Activated T-cell treated with anti-CD3 and anti-CD28 coated beads for 4 hours (primary cell): ENCODE measurements at places on chromosomes 6 and 20.

DNA sequence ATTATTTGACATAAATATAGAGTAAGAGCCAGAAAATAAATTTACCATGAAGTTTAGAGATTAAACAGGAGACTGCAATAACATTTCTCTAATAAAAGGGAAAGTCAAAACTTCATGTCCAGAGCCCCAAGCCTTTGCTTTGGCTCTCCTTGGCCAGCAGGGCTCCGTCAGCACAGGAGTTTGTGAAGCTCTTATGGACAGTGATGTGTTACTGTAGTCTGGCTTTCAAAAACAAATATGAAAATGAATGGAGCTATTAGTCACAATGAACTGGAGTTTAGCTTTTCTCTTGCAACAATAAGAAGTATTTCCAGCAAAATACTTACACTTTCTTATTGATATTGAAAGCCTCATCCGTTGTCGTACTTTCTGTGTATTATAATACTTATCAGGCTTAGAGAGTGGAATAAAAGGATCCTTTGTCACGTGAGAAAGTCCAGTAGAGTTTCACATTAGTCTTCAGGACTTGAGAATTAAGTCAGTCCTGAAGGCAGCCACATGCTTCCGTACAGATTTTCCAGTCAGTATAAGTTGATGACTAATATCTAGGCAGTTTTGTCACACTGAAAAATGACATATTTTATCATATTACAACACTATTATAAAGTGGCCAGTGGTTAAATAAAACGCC is 117.0 kb upstream of the PRL start:
- DNase-seq, result no peak

DNA sequence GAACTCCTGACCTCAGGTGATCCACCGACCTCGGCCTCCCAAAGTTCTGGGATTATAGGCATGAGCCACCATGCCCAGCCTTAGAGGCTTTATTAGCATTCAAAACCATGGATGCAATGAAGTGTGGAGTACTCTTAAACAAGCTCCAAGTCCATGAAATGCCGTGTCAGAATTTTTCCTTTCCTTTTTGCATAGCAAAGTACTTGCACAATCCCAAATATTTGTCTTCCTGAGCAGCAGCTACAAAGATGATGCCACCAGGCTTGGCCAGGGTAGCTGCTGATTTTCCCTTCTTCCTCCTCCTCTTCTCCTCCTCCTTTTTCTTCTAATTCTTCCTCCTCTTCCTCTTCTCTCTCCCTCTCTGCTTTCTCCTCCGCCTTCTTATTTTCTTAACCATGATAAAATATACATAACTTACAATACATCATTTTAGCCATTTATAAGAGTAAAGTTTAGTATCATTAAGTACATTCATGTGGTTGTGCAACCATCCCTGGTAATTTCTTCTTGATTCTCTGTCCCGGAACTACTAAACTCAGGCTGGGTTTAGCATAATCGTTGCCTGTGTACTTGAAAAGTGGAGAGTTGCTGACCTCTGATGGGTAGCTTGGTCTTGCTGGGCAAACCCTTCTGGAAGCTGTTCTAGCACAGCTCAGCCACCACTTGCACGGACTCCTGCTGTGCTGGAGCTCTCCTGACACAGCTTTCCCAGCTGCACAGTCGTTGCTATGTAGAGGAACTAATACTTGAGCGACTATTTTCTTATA is 20.3 kb downstream of the MUCL3 start:
- DNase-seq, result no peak

- no peak for DNase-seq
These were observed 321.5 kb upstream of the SASH1 start for GRCh38 chr6:148021165-148021564.

GRCh38 chr6:34284563-34285447 is 36.0 kb upstream of the SMIM29 start:
- no peak for DNase-seq

DNA sequence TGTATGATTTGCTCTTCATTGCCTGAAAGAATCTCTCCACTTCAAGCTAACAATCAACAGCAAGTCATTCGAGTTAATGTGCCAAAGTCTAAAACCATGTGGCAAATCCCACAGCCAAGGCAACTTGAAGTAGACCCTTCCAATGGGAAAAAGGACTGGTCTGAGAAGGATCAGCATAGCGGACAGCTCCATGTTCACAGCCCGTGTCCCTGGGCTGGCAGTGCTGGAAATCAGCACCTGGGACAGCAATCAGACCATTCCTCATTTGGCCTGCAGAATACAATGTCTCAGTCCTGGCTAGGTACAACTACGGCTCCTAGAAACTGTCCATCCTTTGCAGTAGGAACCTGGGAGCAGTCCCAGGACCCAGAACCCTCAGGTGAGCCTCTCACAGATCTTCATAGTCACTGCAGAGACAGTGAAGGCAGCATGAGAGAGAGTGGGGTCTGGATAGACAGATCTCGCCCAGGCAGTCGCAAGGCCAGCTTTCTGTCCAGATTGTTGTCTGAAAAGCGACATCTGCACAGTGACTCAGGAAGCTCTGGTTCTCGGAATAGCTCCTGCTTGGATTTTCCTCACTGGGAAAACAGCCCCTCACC is 1.1 kb downstream of the GJA10 start:
- DNase-seq, result no peak

DNA sequence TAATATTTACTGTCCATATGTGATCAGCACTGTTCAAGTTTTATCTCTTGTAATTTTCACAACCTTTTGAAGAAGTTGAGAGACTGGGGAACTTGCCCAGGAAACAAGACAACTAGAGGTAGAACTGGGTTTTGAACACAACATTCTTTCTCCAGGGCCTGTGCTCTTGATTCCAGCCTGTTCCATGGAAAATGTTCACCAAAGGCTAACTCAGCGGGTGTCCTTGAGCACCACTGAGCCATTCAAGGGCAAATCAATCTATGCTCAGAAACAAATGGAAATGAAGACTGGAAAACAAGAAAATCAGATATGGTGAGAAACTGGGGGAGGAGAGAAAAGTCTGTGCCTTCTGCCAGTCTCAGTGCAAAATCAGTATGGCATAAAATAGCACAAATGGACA is 682.2 kb upstream of the AGPAT4 start:
- DNase-seq, result no peak

- no peak for DNase-seq
These were observed 135.3 kb downstream of the THBS2 start for GRCh38 chr6:169118346-169118830.

DNA sequence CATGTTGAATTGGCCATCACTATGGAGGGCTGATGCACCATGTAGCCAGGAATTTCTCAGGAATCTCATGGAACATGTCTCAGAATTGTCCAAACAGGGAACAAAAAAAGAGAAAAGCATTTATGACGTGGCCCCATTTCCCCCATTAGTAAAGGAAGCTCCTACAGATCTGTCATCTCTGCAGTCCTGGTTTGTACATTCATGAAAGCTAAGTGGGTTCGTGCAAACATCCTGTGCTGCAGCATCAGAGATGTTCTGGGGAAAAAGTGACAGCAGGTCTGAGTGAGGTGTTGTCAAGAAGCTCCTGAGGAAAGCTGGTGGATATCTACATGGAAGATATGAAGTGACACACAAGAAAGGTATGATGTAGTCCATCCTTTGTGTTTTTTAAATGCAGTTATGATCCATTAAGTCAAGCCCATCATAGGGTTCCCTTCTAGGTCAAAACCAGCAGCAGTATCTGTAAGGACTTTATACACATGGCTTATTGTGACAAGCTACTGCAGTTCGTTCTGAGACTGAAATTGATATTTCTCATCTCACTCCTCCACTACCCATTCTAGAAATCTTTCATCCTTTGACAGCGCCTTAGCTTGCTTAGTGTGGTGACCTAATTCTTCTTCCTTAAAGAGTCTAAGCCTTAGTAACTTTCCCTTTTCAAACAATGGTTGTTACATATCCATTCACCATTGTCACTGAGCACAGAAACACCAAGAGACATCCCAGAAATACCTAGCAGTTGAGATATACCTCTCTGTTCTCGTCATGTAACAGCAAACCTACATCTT is 200.0 kb upstream of the TCF21 start:
- no peak for DNase-seq

- DNase-seq, result no peak
These were observed 84.5 kb downstream of the PLEKHG1 start for GRCh38 chr6:150684161-150684560.

DNA sequence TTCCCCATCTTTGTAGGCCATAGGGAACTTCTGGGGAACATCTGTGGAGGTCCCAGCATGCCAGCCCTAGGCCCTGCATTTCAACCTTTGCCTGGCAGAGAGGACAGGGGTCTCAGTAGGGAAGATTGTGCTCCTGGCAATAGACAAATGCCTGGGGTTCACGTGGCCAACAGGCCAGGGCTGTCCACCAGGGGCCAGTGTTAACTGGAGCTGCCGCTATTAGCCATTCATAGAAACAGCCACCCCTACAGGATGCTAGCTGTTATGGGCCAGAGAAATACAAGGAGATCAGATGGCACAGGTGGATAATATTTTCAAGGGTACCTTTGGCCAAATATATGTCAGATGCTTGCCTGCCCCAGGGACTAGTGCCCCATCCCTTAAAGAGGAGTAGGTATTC is 932.9 kb downstream of the QKI start:
- no peak for DNase-seq

GRCh38 chr6:82006027-82006738 is 241.4 kb downstream of the IBTK start:
- DNase-seq, result no peak

DNA sequence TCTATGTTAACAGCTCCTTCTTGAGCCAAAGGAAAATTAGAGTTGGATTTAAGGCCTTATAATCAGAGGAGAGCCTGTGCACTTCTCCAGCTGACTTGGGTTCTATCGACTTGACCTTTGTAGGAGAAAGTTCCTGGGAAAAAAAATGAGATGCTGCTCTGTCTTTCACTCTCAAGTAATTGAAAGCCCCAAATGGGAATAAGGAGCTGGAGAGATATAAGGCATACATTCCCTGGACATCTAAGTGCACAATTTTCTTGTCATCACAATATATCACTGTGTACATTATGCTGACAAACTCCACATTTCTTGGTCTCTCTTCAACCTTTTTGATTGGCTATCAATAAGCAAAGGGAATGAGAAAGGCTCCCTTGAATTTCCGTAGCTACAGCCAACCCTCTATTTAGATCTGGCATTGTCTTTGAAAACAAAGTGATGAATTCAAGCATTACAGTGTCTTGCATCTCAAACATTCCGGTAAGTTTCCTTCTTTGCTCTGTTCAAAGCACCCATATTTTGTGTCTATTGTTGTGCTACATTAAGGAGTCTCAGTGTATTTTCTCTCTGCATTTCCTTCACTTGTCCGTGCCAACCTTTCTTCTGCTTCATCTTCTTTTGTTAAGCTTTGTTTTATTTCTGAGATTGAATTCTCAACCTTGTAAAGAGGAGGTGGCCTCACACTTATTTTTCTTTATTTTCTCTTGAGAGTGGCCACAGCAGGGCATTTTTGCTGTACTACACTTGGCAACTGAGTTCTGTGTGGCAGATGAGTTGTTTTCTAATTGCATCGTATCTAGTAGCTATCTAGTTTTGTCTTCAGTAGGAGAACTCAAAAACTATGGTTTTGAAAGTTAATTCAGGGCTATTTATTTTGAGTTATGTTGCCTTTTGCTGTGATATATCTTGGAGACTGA is 450.3 kb upstream of the MAN1A1 start:
- no peak for DNase-seq

DNA sequence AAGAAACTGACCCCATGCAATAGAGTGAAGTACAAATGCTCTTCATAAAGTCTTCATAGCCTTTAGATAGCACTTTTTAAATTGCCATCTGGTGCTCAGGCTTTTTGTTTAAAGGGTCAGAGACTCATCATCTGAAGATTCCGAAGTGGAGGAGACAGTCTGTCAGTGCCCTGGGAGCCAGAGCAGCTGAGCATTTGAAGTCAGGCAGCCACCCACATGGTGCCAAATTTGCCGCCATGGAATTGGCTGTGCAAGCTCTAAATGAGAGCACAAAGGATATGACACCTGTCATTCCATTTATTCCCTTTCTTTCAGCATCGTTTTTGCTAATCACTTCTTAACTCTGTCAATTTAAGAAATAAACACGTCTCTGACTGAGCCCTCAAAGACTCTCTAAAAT is 32.8 kb upstream of the CEP162 start:
- no peak for DNase-seq

DNA sequence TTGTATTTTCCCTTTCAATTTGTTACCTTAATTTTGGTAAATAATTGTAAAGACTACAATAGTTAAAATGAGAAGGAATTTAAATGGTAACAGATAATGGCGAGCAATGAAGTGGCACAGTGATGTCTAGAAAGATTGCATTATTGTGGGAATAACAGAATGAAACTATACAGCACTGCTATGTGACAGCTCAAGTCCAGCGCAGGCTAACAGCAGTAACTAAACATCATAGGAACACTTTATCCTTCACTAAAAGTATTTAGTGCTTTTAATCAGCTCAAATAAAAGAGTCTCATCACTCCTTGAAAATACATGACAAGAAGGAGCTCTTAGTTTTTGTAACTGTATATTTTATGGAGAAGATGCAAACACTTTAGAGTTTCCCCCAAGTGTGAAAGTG is 190.8 kb downstream of the TENT5A start:
- no peak for DNase-seq

GRCh38 chr6:128422200-128422599 is 98.2 kb downstream of the PTPRK start:
- DNase-seq, result no peak

GRCh38 chr6:93282521-93283031 is 136.8 kb downstream of the EPHA7 start:
- no peak for DNase-seq

GRCh38 chr6:10531503-10531902 is 10.4 kb downstream of the GCNT2 start:
- no peak for DNase-seq

DNA sequence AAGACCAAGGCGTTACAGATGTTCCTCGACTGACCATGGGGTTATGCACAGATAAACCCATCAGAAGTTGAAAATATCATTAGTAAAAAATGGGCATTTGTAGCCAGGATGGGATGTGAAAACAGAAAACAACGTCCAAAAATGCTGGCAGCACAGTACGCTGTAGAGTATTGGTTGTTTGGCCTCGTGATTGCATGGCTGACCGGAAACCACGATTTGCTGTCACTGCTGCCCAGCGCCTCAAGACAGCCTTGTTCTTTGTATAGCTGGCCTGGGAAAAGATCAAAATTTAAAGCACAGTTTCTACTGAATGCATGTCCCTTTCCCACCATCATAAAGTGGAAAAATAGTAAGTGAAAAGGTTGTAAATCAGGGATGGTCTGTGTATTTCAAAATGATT is 41.9 kb downstream of the MTHFD1L start:
- no peak for DNase-seq
